ENCODE measurements at places on chromosomes 5 and 9.

GRCh38 chr9:93317495-93318094 lies 133.7 kb downstream of the WNK2 start:
- no peak for DNase-seq

- no peak for DNase-seq
Measured at GRCh38 chr9:123528501-123528900, 172.5 kb downstream of the CRB2 start.

DNA sequence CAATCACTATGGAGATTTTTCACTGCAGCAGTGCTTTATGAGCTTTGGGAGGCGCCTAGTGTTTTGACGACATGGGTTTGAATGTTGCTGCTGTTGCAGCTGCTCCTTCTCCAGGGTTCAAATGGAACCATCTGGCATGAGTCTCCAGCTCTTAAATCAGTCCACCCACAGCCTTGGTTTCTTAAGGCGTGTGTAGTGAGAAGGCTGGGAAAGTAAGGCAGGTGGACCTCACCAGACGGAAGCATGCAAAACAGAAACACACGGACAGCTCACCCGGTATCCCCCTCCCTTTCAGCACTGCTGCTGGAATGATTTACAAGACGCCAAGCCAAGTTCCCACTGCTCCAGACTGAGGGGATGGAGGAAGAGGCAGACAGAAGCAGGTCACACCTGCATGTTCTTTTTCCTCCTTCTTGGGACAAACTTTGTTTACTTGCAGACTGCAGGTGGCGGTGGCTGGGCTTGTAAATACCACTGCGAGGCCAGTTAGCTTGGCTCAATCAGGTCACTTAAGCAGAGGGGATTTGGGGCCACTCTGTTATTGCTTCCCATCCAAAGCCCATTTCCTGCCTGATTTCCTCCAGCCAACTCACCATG lies 47.4 kb downstream of the ADAM19 start:
- no peak for DNase-seq

GRCh38 chr9:111232997-111233790 lies 96.8 kb downstream of the OR2K2 start:
- DNase-seq = no peak

GRCh38 chr9:27726244-27727081 lies 153.2 kb upstream of the C9orf72 start:
- peak; percentile 54 for DNase-seq

GRCh38 chr5:100827481-100827889 lies 75.6 kb downstream of the ST8SIA4 start:
- no peak for DNase-seq

GRCh38 chr9:87731321-87731720 lies 5.4 kb downstream of the CTSL start:
- no peak for DNase-seq

- no peak for DNase-seq
Measured at GRCh38 chr5:173278172-173278571, 43.2 kb upstream of the NKX2-5 start.

Data from thyroid gland (tissue), 4 donors.